ENCODE measurements at places on chromosomes 4 and X.

GRCh38 chrX:29947225-29947624 is 268.1 kb upstream of the MAGEB2 start:
- DNase-seq: no peak

GRCh38 chrX:106391284-106391911 is 220.4 kb upstream of the RADX start:
- no peak for DNase-seq

GRCh38 chr4:183333202-183333601 is 11.0 kb upstream of the CLDN24 start:
- no peak for DNase-seq

GRCh38 chr4:36979533-36979932 is 265.0 kb upstream of the NWD2 start:
- DNase-seq: no peak

DNA sequence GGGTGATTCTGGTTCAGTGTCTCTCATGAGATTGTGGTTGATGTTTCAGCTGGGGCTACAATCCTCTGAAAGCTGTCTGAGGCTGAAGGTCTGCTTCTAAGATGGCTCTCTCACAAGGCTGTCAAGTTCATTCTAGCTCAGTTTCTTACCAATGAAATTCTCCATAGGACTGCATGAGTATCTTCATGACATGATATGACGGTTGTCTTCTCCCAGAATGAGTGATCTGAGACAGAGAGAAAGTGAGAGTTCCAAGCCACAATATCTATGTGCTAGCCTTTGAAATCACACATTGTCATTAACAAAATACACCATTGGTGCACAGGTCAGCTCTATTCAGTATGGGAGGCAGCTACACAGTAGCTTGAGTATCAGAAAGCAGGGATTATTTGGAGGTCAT is 27.3 kb downstream of the PITX2 start:
- no peak for DNase-seq

GRCh38 chr4:140363558-140363957 is 9.9 kb upstream of the SCOC start:
- DNase-seq: no peak

DNA sequence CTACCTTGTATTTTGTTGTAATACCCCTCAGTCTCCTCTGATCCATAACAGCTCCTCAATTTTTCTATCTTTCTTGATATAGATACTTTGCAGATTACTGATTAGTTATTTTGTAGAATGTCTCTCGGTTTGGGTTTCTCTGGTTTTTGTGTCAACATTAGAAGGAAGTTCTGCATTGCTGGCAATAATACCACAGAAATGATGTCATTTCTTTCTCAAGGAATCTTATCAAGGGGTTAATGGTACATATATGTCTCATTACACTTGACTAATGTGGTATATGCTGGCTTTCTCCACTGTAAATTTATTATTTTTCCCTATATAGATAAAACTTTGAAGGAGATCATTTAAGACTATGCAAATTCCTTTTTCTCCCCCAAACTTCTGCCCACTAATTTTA is 183.6 kb upstream of the DKK2 start:
- no peak for DNase-seq

DNA sequence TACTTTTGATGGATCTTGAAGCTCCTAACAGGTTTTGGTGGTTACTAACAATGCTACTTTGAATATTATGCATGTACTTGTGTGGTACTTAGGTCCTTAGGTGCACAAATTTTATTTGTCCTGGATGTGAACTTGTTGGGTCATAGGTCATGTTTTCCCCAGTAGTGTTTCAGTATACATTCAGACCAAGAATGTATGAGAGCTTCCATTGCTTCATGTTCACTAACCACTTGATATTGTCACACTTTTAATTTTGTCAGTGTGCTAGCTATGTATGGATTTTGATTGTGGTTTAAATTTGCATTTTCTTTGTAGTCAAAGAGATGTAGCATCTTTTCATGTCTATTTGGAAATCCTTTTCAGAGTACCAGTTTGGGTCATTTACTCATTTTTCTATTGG is 32.2 kb downstream of the CLCN3 start:
- DNase-seq: no peak

Measured in GM12892 (cell line).